ENCODE measurements at places on chromosomes 6 and 20.
A peak's percentile ranks its signal among the peaks of the same experiment; 100 is the strongest.

GRCh38 chr6:26123947-26124780, 36.9 kb downstream of the HFE start:
- no peaks in the 10 kb centered on the region for H3K27me3 ChIP-seq
- H3K36me3 ChIP-seq, result no peaks in the 10 kb centered on the region
- peak; percentile 70 for DNase-seq
- no peaks in the 10 kb centered on the region for H3K4me1 ChIP-seq

GRCh38 chr20:10639737-10640556, 33.9 kb downstream of the JAG1 start:
- no peak overlapping the region for H3K4me3 ChIP-seq
- H3K27ac ChIP-seq, result peak overlapping the region; percentile 58
- DNase-seq, result no peak
- peaks cover 16% of the 10 kb centered on the region for H3K36me3 ChIP-seq
- no peaks in the 10 kb centered on the region for H3K4me1 ChIP-seq
- no peaks in the 10 kb centered on the region for H3K27me3 ChIP-seq

- DNase-seq, result no peak
- H3K27me3 ChIP-seq, result no peaks in the 10 kb centered on the region
- no peak overlapping the region for H3K27ac ChIP-seq
- peaks cover 12% of the 10 kb centered on the region for H3K36me3 ChIP-seq
- no peak overlapping the region for H3K4me3 ChIP-seq
Observed at GRCh38 chr20:38429301-38429700, 5.8 kb downstream of the SNHG17 start.

DNA sequence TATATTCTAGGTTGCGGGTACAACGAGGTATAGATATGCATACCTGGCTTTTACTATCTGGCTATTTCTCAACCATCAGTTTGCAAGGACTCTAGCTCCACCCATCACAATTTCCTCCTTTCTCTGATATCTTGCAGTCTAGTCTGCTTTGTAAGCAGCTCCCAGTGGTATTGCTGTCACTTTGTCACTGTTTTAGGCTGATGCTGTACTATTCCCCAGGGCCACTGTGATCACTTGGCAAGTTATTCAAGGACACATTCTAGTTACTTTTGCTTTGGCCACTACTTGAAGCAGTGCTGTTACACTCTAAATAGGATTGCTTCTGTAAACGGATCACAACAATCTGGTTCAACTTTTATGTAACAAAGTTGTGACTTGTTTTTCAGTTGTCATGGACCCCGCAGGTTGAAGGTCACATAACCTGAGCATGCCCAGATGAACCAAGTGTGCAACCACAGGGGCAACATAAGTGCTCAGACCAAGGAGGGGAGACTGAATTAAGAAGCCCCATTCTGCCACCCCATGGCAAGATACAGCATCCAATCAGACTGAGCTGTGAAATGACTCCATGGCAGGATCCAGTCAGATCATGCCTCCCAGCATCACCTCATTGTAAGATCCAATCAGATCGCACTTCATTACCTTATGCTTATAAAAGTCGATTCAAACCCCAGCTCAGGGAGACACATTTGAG, 588.4 kb upstream of the CITED2 start:
- no peaks in the 10 kb centered on the region for H3K4me1 ChIP-seq
- peaks cover 4% of the 10 kb centered on the region for H3K36me3 ChIP-seq
- no peaks in the 10 kb centered on the region for H3K27me3 ChIP-seq
- H3K4me3 ChIP-seq, result no peak overlapping the region
